CD4-positive, alpha-beta memory T cell (primary cell): ENCODE measurements at places on chromosomes 1 and 21. TPM values are rescaled to one million over a fixed set of nuclear protein-coding genes. Genes with fewer than 3 reads are reported as not detected.

GNG12 gene
- not detected for total RNA-seq

DNA sequence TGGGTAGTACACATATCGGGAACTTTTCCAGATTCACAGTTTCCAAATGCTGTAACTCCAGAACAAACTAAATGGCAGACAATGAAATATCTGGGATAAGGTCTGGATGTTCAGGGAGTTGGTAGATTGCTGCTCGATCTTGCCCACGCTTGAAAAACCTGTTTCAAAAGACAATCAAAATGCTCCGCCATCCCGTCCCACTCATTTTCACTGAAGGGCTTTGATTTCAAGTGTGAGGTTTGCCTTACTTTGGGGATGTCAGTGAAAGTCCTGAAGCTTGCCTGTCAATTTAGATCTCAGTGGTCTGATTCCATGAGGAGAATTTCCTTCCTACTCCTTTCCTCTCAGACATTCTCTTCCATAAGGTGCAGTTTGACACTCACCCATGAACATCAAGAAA, 236.3 kb upstream of the KCNK2 start:
- no peak overlapping the region for H3K4me3 ChIP-seq
- H3K27me3 ChIP-seq: no peaks in the 10 kb centered on the region
- no peak for DNase-seq
- no peak overlapping the region for H3K27ac ChIP-seq
- H3K4me1 ChIP-seq: no peaks in the 10 kb centered on the region

DNA sequence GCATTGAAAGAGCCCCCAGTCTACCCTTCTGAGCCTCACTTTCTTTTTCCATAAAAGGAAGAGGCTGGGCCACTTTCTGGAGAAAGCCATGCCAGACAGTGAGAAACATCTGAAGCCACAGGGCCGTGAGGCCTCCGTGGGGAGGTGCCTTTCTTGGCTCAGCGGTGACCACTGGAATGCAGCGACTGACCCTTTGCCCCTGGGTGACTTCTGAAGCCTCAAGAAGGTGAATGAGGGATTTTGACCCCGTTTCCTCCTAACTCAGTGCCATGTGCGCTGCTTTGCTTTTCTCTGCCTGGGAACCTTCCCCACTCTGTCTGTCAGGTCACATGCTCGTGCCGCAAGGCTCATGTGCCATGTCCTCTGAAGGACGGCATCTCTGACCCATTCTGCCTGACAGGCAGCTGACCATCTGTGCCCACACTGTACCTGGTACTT, 44.7 kb upstream of the A3GALT2 start:
- H3K4me1 ChIP-seq: no peaks in the 10 kb centered on the region
- no peak overlapping the region for H3K4me3 ChIP-seq
- H3K27me3 ChIP-seq: no peaks in the 10 kb centered on the region
- no peak for DNase-seq
- H3K27ac ChIP-seq: no peak overlapping the region

DNA sequence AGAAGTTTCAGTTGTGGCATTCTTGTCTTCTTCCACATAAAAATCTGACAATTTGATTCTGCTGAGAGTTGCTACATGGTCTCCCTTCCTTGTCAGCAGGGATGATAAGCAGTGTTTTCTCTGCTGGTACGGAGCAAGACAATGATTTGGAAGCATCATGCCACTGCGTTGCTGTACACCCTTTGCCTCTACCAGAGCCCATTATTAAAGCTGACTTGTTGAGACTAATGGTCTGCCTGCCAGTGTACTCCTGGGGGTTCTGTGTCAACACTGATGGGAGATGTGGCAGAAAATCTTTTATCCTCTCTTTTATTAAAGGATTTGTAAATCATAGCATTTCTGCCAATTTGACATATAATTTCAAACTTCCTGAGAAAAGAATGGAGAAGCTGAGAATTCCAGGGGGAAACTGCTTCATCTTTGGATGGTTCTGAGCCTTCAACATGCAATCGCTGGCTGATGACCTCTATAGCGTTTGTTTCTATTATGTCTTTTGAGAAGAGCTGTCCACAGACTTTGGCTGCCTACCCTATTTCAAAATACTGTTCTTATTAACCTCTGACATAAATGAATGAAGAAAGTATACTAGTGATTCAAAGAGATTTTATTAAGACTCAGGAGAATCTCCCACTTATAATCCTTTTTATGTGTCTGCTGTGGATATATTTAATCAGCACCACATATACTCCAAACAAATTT, 47.9 kb upstream of the DYNLT5 start:
- H3K27ac ChIP-seq: no peak overlapping the region
- no peak for DNase-seq
- H3K36me3 ChIP-seq: no peaks in the 10 kb centered on the region
- no peaks in the 10 kb centered on the region for H3K4me1 ChIP-seq
- H3K4me3 ChIP-seq: no peak overlapping the region
- no peaks in the 10 kb centered on the region for H3K27me3 ChIP-seq
